ENCODE measurements at places on chromosomes 2 and 18. TPM values are rescaled to one million over a fixed set of nuclear protein-coding genes. Genes with fewer than 3 reads are reported as not detected.

DNA sequence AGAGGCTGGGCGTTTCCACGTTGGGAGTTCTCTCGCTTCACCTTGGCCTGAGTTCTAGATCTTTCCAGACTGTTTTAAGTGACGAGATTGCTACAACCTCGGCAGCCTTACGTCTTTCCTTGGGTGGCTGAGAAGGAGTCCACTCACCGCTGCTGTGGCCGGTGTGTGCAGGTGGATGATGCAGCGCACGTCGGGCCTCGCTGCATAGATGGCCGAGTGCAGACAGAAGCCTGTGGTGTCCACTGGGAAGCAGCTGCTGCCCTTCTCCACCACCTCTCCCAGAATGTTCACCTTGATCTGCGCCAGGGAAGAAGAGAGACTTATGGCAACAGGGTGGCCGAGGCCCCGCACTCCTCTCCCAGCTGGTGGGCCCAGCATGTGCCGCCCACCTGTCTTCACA lies 75.7 kb downstream of the ADD2 start:
- no peak for DNase-seq

DNA sequence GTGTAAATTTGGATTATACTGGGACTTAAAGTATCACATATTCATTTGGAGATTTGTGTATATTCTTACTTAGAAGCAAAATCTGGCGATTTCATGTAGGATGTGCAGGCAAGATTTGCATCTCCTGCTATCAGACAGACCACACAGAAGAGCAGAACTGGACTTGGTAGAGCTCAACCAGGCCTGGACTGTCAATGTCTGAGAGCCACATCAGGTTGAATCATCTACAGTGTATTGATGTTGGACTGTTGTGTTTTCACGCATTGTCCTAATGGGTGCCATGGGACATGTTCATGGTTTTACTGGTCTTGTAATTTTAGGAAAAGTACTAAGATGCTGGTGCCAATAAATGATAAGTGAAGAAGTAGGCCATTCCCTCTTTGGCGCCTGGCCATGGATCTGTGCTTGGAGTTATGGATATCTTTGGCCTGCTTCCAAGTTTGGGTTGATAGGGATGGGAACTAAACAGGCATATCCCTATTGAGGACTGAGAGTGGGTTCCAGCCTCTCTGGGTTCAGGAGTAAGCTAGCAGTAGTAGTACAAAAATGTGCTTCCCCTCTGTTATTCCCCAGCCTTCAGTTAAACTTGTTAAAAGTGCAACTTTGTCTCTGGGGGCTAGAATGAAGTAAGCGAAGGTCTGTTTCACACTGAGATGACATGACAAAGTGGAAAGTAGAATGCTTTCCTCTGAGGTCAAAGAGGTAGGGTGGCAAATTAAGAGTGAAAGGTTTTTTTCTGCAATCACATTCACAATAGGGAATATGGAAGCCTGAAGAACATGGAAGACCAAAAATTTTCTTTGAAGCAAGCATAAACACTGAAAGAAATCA lies 49.2 kb upstream of the NEMP2 start:
- no peak for DNase-seq

DNA sequence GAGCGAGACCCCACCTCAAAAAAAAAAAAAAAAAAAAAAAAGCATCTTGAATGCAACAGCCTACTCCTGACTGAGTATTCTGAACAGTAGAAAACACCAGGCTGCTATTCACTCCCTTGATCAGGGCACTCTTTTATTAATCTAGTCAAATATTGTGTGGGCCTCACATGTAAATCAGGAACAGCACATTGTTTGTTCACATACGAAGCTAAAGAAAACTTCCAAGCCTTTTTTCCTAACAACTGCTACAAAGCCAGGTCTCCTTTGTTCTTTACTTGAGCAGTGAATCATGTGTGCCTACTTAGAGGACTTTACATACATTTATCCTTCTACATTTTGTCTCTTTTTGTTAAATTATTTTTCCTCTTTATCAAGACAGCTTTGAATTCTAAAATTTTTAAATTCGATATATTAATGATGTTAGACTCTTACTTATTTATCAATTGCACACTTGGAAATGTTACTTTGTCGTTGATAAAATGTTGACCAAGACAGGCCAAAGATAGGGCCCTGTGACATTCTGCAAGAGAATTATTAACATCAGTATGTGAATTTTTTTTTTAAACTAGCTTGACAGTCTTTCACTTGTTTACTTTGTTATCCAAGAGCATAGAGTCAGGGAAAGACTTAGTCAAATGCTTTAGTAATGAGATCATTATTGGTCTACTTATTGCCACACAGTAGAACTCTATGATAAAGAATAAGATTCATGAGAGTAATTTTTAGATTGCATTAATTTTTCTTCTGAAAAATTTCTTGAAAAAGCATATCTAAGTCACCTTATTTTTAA lies 13.2 kb downstream of the SPATS2L start:
- DNase-seq = no peak

The SH3RF3 gene
- polyA plus RNA-seq = 0.24 TPM

DNA sequence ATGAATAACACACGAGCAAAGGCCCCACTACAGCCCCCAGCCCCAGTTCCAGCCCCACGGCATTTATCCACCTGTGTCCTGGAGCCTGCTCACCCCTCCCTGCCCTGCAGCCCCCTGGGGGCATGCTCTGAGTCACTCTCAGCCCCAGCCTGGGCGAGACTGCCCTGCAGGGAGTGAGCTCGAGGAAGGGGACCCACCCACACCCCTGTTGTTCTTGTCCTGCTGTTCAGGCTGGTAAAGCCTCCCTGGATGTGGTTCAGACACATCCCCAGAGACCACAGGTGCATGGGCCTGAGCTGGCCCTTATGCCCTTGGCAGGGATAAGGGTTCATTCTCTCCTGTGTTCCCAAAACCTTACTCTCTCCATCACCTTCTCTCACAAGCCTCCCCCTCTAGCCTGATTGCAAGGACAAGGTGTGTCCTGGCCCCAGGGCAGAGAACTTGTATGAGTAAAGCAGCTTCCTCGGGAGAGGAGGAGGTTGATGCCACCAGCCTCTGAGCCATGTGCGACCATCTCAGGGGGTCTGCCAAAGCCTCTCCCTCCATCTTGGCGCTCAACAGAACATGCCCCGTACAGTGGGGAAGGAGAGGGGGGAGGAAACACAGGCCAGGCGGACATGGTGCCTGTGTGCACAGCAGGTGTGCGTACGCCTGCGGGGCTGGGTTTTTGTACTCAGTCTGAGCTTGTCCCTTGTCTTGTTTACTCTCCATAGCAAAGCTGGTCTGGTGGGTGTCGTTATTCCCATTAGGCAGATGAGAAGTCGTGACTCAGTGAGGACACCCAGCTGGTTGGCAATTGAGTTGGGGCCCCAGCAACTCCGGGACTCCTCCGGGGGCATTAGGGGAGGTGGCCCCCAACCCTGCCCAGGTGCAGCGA lies 64.4 kb downstream of the CIB4 start:
- peak; percentile 37 for DNase-seq

- no peak for DNase-seq
These were observed 55.3 kb downstream of the RFTN2 start for GRCh38 chr2:197620133-197620532.

The DPP10 gene
- polyA plus RNA-seq = not detected

The FAM228B gene
- 9.2 TPM for polyA plus RNA-seq

GRCh38 chr18:35099911-35100310 lies 58.7 kb downstream of the MAPRE2 start:
- no peak for DNase-seq

The CRACDL gene
- polyA plus RNA-seq = 1.2 TPM

All from CD8-positive, alpha-beta memory T cell (primary cell).